ENCODE measurements at places on chromosomes 5 and 9.

DNA sequence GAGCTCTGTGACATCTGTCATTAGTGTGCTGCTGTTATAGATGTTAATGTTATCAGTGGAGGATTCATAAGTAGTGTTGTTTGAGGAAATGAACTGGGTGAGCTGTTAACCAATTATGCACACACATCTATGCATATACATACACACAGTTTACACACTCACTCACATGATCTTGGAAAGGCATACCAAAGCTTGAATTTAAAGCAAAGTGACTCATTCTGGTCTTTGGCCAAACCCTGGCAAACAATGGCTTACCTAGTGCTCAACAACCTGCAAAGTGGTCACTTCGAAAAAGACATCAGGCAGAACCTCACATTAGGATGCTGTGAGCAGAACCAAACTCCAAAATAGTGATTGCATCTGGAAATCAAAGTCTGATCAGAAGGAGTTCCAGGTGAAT is 1037.3 kb upstream of the CDH6 start:
- no peak for DNase-seq

DNA sequence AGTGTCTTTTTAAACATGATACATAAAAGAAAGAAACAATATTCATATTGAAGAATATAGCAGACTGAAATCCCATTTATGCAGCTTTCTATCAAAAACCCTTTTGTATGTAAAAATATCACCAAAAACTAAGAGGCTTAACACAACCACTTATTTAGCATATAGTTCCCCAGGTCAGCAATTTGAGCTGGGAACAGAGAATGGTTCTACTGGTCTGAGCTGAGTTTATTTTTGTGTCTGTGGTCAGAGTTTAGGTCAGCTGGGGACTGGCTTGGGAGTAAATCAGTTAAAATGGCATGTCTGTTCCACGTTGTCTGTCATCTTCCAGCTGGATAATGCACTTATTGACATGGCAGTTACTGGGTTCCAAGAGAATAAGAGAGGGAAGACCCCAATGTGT is 165.0 kb downstream of the TMEM232 start:
- DNase-seq: no peak

DNA sequence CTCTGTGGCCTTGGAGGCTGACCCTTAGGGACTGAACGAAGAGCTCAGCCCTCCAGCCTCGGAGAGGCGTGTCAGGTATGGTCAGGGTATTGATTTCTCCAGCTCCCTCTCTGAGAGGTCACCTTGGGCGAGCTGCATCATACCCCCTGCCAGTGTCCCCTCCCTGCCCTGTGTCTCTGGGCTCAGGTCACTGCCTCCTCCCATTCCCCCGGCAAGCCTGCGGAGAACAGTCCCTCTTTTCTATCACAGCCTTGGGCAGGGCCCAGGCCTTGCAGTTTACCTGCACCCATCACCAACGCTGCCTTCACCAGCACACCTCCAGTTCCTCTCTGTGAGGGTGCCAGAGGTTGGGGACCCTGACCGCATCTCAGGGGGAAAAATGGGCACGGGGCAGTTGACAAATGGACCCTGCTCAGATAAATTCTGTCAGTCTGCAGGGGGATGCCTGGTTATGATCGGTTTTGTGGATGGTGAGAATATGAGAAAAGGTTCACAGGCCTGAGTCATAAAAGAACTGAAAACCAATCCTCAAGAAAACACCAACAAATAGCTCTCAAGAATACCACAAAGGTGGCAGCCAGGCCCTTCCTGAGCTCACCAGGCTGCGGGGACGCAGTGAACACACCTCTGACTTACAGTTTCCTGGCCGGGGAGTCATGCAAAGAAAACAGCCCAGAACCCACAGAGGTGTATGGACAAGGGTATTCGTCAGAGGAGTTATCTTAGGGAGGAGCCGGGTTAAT is 24.7 kb upstream of the RXRA start:
- DNase-seq: peak; percentile 13

DNA sequence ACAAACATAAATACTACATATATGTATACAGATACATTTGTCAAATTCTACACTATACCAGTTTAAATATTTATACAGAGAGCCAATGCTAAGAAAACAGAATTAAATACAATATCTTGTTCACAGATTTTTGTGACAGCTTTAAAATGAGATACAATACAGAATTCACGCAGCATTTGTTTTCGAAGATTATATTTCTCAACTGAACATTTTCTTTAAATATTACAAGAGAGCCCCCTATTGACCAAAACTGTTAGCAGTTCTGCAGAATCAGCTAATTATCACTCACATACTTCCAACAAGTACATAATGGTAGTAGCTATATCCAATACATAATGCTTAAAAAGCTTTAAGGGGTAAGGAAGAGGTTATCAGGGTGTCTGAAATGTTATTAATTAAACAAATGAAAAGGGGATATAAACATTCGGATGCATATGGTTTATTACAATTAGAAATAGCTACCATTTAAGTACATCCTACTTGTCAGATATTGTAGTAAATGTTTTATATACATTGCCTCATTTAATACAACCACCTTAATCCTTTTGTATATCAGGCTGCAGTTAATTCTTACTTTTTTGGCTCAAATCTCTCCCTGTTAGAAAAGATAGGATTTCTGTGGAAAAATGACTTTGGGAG is 31.7 kb downstream of the ZDHHC21 start:
- DNase-seq: no peak

- no peak for DNase-seq
Observed at GRCh38 chr5:175483337-175483736, 5.0 kb downstream of the SFXN1 start.

DNA sequence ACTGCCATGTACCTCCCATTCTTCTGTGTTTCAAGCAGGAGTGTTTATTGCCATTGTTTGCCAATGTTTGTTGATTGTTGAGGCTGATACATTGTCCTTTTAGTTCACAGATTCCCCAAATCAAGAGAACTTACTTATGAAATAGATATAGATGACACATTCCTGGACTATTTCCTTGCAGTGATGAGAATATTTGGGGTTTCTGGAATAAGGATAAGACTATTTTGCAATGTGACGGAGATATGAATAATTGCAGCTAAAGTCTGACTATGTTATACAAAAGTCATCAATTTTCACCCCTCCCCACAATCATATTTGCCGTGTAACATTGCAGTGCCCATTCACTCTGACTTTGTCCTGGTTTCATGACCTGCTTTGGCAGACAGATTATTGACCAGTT is 460.8 kb downstream of the CDH10 start:
- no peak for DNase-seq

DNA sequence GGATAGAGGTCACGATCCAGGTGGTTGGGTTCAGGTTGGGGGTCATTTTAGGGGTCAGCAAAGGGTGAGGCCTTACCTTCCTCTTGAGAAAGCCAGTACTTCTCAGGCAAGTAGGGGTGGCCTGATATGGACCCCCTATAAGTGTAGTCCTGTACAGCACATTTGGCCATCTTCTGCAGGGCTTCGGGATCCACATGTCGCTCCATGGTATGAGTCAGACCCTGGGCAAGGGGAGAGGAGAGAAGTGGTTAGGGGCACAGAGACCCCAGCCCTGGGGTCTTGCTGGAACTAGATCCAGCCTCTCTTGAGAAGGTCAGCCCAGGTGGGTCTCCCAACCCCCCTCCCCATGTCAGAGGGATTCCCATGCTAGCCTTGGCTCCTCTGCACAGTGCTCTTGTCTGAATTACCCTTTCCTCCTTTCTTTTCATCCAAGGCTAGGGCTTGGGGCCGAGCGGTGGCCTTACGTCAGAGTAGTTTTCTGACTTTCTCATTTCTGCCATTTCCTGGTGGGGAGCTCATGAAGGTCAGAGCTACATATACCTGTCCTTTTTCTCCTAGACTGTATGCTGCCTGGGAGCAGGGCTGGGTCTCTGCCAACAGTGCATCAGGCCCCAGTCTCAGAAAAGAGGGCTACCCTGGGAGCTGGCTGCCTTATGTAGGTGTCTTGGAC is 9.0 kb upstream of the MYORG start:
- no peak for DNase-seq

DNA sequence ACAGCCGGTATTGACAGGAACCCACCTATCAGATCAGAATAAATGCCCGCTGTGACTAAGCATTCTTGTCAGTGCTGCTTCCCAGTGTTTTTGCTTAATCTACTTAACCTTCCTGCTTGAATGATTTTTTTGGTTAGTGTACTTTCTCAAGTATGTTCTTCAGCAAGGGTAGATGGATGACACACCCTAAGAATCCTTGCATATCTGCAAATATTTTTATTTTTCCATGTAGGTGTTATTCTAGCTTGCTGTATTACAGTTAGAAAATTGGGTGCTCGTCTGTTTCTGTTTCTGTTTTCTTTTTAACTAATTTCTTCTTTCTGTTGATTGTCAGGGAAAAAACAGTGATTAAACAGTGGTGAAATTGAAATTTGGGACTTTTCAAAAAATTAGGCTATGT is 64.5 kb downstream of the SEC61B start:
- DNase-seq: no peak

DNA sequence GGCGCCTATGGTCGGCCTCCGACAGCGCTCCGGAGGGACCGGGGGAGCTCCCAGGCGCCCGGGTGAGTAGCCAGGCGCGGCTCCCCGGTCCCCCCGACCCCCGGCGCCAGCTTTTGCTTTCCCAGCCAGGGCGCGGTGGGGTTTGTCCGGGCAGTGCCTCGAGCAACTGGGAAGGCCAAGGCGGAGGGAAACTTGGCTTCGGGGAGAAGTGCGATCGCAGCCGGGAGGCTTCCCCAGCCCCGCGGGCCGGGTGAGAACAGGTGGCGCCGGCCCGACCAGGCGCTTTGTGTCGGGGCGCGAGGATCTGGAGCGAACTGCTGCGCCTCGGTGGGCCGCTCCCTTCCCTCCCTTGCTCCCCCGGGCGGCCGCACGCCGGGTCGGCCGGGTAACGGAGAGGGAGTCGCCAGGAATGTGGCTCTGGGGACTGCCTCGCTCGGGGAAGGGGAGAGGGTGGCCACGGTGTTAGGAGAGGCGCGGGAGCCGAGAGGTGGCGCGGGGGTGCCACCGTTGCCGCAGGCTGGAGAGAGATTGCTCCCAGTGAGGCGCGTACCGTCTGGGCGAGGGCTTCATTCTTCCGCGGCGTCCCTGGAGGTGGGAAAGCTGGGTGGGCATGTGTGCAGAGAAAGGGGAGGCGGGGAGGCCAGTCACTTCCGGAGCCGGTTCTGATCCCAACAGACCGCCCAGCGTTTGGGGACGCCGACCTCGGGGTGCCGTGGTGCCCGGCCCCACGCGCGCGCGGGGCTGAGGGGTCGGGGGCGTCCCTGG is 561 bp downstream of the DAPK1 start:
- no peak for DNase-seq

GRCh38 chr5:17282283-17283120 is 65.1 kb downstream of the BASP1 start:
- DNase-seq: no peak

DNA sequence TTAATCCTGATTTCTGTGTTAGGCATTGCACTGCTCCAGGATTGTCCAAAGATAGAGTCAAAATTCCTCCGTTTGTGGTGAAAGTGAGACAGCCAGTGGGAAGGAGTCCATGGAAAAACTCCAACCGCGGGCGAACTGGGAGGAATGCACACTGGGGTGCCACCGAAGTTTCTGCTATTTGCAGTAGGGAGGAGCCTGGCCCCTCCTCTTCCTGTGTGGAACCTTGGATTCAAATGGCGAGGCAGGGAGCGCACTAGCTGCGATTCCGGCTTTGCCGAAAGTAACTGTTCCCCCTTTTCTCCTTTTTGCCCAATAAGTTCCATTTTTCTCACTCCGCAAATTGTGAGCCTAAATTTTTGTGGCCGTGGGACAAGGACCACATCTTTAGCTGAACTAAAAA is 9.3 kb downstream of the BAAT start:
- no peak for DNase-seq

DNA sequence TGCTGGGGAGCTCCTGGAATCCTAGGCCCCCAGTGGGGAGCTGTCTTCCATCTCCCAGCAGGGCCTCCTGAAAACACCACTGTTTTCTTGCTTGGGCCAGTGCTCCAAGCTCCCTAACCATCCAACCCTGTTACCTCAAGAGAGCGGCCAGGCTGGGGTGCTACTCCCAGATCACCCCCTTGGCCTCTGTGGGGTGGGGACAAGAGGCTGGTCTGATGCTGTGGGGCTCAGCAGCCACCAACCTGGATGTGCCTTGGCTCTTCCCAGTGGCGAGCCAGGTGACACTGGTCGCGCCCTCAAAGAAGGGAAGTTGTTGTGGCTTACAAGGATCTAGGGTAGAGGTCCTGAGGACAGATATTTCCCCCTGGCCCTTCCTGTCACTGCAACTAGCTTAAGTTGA is 49.0 kb downstream of the SECISBP2 start:
- DNase-seq: no peak

- no peak for DNase-seq
Observed at GRCh38 chr5:4078544-4078943, 482.9 kb downstream of the IRX1 start.

GRCh38 chr5:57067597-57067924 is 106.3 kb upstream of the GPBP1 start:
- DNase-seq: no peak

DNA sequence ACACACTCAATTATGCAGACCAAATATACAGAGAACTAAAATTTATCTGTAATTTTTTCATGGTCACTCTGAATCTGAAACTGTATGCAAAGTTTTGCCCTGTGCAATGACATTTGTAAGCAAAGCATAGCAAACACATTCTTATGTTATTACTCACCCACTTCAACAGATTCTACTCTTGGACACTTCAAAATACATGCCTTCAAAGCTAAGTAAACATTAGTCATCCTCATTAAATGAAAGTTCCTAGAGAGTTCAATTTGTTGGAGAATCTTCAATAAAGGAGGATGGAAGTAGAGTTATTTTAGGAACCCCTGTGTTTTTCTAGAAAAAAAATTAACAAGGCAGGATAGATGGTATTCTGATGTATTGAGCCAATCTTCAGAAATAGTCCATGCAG is 639.7 kb upstream of the C9orf72 start:
- DNase-seq: no peak

DNA sequence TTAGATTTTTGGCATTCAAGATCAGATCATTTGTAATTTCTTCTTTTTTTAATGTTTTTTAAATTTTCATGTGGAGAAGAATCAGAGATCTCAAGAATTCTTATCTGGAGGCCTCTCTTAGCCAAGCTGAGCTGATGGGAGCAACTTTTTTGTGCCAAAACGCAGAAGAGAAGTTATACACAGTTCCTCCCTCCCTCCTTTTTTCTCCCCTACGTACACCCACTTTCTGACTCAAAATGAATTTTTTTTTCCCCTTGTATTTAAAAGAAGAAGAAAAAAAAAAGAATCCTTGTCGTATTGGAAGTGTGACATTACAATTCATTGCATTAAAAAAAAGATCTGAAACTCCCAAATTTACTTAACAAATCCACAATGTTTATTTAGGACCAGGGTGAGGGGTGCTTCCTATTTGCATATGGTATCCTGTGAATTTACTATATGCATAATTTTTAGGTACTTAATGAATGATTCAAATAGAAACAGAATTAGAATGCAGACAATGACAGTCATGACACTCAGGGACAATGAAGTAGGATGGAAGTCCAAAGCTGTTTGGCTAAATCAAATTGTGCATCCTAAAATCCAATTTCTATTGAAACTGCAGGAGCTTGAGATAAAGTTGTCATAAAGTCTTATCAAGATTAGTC is 54.4 kb downstream of the EBF1 start:
- no peak for DNase-seq

DNA sequence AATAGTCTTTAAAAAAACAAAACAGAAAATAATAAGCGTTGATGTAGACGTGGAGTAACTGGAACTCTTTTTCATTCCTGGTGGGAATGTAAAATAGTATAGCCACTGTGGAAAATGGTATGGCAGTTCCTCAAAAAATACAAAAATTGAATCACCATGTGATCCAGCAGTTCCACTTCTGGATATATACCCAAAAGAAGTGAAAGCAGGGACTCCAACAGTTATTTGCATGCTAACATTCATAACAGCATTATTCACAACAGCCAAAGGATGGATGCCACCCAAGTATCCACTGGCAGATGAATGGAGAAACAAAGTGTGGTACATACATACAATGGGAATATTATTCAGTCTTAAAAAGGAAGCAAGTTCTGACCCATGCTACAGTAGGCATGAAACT is 4.2 kb upstream of the PHF2 start:
- DNase-seq: no peak
